ENCODE measurements at places on chromosomes 4 and X. TPM values are rescaled to one million over a fixed set of nuclear protein-coding genes. Genes with fewer than 3 reads are reported as not detected.

Gene STK32B
- total RNA-seq: 1.1 TPM

Gene HSFX4
- total RNA-seq: not detected

Gene FGF5
- total RNA-seq: 2.6 TPM

Gene TMEM31
- total RNA-seq: not detected

Gene TREX2
- 1.4 TPM for total RNA-seq

Gene RASGEF1B
- 1.4 TPM for total RNA-seq

Gene NUDT9
- 14.7 TPM for total RNA-seq

Gene OTC
- not detected for total RNA-seq

Gene CLCN4
- total RNA-seq: 16.3 TPM

Gene SPON2
- 0.80 TPM for total RNA-seq

Gene NALF2
- not detected for total RNA-seq

Gene HERC5
- 2.6 TPM for total RNA-seq

Gene SPANXN3
- not detected for total RNA-seq

Gene BMP3
- 1.8 TPM for total RNA-seq

Gene KCTD8
- 0.35 TPM for total RNA-seq

Gene TSPAN7
- not detected for total RNA-seq

Gene DTHD1
- total RNA-seq: not detected

Gene TGIF2LX
- total RNA-seq: not detected

Gene ADH1C
- not detected for total RNA-seq

Gene PARM1
- total RNA-seq: 4.5 TPM

Gene FAM114A1
- 25.0 TPM for total RNA-seq

Gene PRDM8
- total RNA-seq: 9.4 TPM

Gene ADGRL3
- total RNA-seq: 0.69 TPM

Gene BEX2
- 2.8 TPM for total RNA-seq

Gene RHOXF2B
- total RNA-seq: not detected

Gene FGD1
- 18.5 TPM for total RNA-seq

Gene DOK7
- 2.5 TPM for total RNA-seq

Measured in PC-3 (cell line).